ENCODE measurements at places on chromosomes 7 and 10.

DNA sequence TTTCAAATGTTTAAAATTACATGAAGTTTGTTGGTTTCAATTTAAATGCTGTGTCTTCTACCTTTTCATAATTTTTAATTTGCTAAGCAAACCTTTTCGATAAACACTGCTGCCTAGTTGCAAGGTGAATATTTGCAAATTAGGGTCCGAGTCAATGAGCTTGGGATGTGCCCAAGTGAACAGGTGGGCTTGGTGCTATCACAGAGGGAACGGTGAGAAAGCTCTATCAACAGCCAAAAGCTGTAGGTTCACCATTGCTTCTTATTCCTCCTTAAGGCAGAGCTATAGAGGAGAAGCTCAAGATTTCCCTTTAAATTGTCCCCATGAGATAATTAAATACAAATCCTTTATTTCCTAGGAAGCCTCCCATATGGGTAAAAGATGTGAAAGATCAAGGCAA, 245.3 kb upstream of the CELF2 start:
- no peak for DNase-seq

DNA sequence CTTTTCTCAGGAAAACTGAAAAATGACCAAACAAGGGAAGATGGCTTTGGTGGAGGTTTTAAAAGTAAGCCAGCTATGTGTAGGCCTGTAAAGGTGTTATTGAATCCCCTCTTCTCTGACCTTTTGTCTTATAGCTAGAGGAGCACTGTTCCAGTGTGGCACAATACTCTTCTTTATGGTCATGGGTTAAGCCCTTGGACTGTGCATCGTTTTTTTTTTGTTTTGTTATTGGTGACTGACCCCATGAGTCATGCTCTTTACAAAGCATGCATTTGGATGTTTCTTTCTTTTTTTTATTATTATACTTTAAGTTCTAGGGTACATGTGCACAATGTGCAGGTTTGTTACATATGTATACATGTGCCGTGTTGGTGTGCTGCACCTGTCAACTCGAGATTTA, 19.6 kb upstream of the FAM25A start:
- peak; percentile 49 for DNase-seq

GRCh38 chr10:129511758-129512157, 44.7 kb downstream of the MGMT start:
- DNase-seq, result no peak

DNA sequence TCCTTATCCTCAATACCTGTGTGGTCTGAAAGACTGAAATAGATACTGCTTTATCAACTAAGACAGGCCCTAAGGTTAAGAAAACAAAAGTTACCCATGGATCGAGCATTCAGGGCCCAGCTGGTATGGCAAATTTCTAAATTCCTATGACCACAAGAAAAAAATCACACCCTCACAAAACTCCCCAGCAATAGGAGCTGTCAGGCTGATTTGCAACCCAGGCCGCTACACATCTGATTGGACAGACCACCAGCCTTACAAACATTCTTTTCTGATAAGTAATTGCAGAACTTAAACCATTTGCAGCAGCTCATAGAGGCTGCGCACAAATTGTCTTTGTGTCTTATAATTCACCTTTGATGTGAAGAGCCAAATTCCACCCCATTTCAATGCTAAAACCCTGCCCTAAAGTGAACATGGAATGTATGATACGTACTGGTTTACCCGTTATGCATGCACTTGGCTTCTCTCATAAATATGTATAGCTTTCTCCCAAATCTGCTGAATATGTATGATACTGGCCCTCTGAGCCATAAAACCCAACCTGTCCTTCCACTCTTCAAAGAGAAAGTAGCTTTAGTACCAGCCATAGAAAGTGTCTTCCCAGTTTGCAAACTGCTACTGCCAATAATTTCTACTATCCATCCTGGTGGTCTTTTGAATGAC, 842.5 kb downstream of the GRID1 start:
- peak; percentile 3 for DNase-seq

DNA sequence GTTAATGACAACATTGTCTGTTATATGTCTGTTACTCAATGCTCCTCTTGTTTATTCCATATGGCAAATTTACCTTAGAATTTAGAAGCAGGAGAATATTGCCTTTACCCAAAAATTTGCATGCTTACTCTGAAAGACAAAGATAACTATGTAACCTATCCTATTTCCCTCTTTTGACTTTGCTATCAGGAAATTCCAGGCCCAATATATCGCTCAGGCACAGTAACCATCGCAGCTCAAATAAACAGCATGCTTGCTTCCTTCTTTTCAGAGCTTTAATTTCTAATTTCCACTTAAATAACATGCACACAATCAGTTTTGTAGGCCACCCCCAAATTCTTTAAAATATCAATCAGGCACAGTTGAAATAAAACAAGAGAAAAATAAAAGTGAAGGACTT, 57.8 kb downstream of the EBLN1 start:
- DNase-seq, result no peak

- no peak for DNase-seq
These were observed 192.9 kb upstream of the SH2B2 start for GRCh38 chr7:102093599-102094315.

DNA sequence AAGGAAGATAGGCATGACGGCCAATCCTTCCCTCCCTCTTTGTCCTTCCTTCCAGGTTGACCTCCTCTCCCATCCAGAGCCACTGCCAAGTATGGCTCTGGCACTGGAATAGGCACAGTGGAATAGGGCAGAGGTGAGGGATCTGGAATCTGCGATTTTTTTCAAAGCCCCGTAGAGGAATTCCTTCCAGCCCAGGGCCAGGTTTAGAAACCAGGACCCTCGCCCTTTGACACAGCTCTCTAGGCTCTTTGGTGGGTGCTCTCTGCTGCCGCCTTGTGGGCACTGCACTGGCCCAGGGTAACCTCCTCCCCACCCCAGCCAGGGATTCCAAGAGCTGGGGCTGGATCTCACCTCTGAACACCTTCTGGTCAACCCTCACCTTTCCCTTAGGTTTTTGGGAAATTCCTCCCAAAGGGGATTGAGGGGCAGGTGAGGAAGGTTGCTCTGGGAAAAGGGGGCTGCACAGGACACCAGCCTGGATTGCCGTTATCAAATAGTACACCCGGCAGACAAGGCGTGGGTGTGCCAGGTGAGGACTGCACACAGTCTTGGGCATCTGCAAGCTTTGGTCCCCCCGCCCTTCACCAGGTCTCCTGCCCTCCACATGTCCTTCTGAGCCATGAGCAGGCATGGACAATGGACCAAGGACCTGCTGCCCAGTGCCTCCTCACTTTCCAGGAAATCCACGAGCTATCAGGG, 22.8 kb downstream of the C10orf105 start:
- DNase-seq, result no peak

- DNase-seq, result no peak
These were observed 43.4 kb upstream of the PDLIM1 start for GRCh38 chr10:95333997-95334804.

- no peak for DNase-seq
These were observed 23.2 kb downstream of the WIPI2 start for GRCh38 chr7:5213286-5213645.

- DNase-seq, result no peak
These were observed 4.9 kb upstream of the BLOC1S2 start for GRCh38 chr10:100291356-100291755.

GRCh38 chr10:72277996-72278667, 4.4 kb downstream of the DDIT4 start:
- peak; percentile 65 for DNase-seq

GRCh38 chr10:101772017-101772894, 3.7 kb downstream of the FGF8 start:
- DNase-seq, result no peak
